COR-L47 (cell line): ENCODE measurements at places on chromosomes 2 and 18.

- no peak for DNase-seq
Measured at GRCh38 chr2:223469270-223470046, 132.7 kb downstream of the SCG2 start.

DNA sequence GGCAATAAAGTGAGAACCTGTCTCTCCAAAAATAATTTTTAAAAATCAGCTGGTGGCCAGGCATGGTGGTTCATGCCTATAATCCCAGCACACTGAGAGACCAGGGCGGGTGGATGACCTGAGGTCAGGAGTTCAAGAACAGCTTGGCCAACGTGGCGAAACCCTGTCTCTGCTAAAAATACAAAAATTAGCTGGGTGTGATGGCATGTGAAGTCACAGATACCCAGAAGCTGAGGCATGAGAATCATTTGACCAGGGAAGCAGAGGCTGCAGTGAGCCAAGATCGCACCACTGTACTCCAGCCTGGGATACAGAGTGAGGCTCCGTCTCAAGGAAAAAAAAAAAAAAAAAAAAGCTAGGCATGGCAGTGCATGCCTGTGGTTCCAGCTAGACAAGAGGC, 7.4 kb upstream of the GPR75 start:
- DNase-seq: no peak

DNA sequence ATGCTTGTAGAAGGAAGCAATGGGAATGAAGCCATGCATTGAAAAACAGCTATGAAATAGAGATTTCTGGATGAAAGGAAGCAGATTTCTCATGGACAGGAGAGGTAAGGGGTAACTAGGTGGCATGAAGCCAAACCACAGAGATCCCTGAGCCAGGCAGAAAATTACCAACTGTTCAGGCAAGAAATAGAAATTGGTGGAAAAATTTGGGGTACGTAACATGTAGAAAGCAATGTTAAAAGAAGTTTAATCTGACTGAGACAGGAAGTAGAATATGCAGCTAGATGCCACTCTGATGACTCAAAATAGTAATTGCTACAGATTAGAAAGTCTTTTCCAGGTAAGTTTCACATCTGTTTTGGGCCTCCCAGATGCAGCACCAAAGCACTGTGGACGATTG, 928.5 kb upstream of the CELF4 start:
- DNase-seq: no peak

GRCh38 chr2:195503208-195503607, 153.8 kb upstream of the SLC39A10 start:
- no peak for DNase-seq

- peak; percentile 76 for DNase-seq
Measured at GRCh38 chr2:173210270-173211196, 134.9 kb downstream of the MAP3K20 start.

GRCh38 chr2:165645930-165646831, 147.9 kb downstream of the GALNT3 start:
- DNase-seq: peak; percentile 50

GRCh38 chr2:237223201-237223861, 137.6 kb downstream of the COPS8 start:
- DNase-seq: no peak

DNA sequence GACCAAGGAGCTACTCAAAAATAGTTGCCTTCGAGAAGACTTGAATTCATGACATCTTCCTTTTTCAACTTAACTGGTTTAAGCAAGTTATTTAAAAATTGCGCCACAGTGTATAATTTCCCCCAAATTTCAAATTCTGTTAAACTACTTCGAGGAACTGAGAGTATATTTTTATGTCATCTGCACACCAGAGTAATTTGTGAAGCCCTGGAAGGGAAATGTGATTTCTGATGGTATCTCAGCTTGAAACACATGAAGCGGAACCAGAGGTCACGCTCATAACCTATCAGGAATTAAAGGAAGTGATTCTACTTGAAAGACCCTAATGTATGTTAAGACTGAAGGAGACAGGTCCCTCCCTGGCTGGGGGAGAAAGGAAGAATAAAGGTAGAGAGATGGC, 33.9 kb upstream of the DARS1 start:
- DNase-seq: no peak

- no peak for DNase-seq
Measured at GRCh38 chr18:46711444-46711863, 45.4 kb downstream of the ST8SIA5 start.

- no peak for DNase-seq
Measured at GRCh38 chr18:60936101-60936500, 397.1 kb upstream of the CDH20 start.

DNA sequence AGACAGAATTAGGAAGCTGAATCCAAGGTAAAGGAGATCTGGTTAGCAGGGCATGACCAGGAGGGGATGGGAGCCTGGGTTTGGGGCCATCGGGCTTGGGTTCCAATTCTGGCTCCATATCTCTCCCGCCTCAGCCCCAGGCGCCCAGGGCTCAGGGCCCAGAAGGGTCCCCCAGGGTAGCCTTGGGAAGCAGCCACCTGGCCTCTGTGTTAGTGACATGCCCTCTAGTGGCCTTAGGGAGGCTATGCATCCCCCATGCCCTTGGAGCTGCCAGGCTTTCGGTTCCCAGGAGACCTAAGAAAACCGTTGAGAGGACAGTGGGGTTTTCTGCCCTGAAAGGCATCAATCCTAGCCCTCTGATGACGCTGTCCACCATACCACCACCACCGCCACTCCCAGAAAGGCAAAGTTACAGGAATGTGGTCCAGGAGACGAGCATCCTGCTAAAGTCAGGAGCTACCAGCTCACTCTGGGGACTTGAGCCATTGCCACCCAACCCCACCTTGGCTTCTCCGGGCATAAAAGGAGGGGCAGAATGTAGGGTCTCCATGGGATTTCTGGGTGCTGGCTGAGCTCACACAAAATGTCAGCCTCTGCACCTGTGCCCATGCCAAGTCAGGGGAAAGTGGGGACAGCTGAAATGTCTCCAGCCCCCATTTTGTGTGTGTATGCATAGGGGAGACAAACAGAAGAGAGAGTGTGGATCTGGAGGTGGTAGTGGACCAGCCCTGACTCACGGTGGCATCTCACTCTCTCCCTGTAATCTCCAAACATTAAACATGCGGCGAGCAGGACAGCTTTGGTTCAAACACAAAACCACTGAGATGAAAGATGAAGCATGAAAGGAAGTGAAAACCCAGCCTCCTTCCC, 56.5 kb downstream of the EMX1 start:
- peak; percentile 69 for DNase-seq

DNA sequence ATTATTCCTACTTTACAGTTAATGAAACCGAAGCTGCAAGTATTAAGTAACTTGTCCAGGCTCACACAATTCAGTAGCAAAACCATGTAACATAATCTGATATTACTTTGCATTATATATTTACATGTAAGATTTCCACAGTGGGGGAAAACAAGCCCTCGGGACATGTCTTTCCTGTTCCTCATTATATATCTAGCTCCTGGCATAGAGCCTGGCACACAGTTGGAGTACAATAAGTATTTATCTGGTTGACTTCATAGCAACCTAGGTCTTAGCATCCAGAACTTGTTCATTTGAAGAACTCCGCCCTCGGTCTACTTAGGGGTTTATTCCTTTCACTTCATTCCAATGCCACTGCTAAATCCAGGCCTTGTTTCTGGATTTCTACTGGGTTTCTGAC, 1.6 kb upstream of the RBM45 start:
- DNase-seq: peak; percentile 44

- DNase-seq: no peak
Measured at GRCh38 chr2:137339051-137339450, 573.7 kb downstream of the THSD7B start.

DNA sequence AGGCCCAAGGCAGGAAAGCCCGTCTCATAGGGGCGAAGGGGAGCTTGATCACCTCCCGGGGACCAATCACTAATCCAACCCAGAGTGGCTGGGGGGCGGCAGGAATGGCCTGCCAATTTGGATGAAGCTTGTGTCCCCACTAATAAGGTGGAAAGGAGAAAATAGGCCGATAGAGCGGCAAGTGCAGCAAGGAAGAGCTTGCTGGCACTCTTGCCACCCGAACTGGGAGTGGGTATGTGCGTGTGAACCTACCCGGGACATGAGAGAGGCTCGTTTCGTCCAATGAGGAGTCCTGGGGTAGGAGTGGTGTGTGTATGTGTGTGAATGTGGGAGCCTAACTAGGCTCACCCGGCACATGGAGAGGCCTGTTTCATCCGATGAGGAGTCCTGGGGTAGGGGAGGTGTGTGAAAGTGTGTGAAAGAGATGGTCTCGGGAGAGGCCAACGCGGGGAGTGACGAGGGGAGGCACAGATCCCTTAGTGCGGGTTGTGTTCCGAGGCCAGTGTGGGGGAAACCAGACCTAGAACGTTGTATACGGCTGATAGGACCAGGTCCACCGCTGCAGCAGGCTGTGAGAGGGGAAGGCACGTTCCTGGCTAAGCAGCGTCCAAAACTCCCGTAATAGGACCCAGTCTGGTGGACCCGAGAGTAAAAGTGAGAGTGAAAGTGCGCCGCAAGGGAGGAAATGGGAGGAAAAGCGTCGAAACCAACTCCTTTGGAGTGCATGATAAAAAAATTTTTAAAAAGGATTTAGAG, 47.1 kb upstream of the SELENOI start:
- DNase-seq: no peak

GRCh38 chr2:132797556-132797955, 127.6 kb upstream of the LYPD1 start:
- no peak for DNase-seq

- no peak for DNase-seq
Measured at GRCh38 chr2:191857886-191858285, 11.0 kb upstream of the CAVIN2 start.

DNA sequence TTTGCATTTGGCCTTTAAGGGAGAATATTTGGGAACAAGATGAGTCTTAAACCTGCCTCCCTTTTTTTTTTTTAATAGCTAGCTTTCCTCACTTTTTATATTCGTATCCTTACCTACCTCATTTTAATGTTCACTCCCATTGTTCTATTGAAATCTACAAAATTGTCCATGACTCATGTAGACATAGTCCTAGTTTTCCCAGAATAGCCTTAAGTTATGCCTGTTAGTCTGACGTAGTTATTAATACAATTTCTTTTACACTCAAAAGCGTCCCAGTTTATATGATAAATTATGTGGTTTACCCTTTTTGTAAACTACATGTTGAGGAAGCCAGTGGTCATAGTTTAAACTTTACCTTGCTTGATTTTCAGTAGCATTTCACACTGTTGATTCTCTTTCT, 73.4 kb downstream of the UBR3 start:
- no peak for DNase-seq

GRCh38 chr18:49691177-49691608, 122.1 kb downstream of the ACAA2 start:
- no peak for DNase-seq

DNA sequence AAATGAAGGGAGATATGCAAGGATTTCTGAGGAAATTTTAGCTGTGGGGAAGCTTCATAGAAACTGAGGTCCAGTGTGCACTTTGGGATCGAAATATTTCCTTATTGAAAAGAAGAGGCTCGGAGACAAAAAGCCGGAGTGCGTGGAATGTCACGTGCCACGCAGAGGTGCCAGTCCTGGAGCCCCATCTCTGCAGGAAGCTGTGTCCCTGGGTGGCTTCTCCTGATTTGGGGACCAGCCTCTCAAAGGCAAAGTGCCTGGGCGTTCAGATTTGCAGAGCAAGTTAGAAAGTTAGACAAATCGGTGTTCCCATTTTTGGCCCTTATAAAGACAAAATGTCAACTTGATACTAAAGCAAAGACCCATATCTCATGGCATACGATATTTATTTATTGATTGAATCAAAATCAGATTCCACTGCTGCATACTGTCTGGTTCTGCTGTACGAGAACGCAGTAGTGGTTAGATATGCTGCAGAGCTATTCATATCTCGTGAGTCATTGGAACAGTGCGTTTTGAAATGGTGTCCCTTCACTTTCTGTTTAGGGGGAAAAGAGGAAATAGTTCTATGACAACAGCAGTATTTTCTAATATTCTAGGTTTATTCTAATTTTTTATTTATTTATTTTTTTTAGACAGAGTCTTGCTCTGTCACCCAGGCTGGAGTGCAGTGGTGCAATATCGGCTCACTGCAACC, 9.1 kb upstream of the ATG16L1 start:
- no peak for DNase-seq

- no peak for DNase-seq
Measured at GRCh38 chr2:80351231-80351630, 46.7 kb upstream of the LRRTM1 start.

- no peak for DNase-seq
Measured at GRCh38 chr2:69764286-69765095, 22.6 kb downstream of the ANXA4 start.

GRCh38 chr2:96116424-96116878, at the start of gene ADRA2B:
Gene ADRA2B (minus strand): TSS chr2:96116571. CDS start chr2:96116149, 422 bp downstream.
- DNase-seq: no peak

- no peak for DNase-seq
Measured at GRCh38 chr18:14940735-14941134, 192.8 kb downstream of the ANKRD30B start.

- peak; percentile 90 for DNase-seq
Measured at GRCh38 chr18:67104700-67105284, 411.7 kb downstream of the DSEL start.

- DNase-seq: no peak
Measured at GRCh38 chr2:207097278-207097677, 68.5 kb downstream of the KLF7 start.

- no peak for DNase-seq
Measured at GRCh38 chr18:75507636-75508035, 80.1 kb upstream of the SMIM21 start.

DNA sequence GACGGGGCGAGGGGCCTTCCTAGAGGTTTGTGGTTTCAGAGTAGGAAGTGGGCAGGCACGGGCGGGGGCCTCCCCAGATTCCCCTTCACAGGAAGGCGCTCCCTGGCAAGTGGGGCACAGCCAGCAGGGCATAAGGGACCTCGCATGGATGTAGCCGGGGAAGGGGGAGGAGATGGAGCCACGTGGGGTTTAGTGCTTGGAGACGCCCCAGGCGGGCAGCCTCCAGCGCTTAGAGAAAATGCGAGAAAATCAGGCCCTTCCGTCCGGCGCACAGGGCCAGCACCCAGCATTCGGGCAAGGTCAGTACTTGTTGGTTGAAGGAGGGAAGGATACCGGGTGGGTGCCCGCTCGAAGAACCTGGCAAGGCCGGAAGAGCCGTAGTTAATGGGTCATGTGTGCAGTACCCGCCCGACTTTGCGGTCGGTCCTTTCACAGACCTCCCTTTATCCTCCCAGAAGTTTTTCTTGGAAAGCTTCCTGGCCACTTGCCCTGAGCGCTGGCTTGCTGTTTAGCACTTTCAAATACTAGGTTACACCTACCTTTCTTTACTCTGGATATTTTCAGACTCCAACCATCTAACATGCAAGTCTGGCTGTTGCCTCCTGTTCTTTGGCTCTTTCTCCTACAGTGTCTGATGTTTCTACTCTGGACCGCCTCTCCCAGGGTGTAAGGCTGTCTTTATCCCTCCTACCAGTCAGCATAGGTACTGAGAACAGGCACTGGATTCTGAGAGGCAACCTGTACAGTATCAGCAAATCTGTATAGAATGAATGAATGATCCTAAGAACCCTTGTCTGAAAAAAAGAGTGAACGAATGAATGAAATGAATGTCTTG, 78.1 kb downstream of the CIB4 start:
- peak; percentile 85 for DNase-seq
